ENCODE measurements at places on chromosomes 2 and 18.

GRCh38 chr2:12727641-12728040 lies 10.9 kb downstream of the TRIB2 start:
- no peak for DNase-seq

DNA sequence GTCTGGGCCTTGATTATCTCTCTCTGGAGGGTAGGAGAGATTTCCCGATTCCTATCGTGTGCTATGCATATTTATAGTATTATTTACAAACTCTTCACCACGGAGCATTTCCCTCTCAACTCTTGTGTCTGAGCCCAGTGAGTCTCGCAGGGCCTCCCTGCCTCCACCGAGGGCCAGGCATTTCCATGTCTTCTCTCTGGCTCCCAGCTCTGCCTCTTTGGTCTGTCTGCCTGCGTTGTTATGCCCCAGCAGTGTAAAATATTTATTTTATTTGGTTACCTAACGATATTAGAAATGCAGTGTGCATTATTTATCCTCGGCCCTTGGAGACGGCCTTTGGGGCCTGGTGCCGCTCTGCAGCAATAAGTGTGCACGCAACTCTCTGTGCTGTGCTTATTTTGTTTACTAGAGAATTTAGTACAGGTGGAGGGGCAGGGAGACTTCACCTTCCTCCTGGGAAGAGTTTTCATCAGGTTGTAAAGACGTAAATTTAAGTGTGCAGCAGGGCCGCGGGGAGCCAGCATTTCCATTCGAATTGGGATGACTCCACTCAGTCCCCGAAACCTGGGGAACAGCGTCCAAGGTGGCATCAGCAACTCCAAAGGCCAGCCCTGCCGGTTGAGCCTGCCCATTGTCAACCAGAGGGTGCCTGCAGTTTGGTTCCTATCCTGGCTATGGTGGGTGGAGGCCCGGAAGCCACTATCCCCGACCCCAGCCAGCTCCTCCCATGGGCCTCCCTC lies 100.2 kb downstream of the PTGR3 start:
- no peak for DNase-seq

DNA sequence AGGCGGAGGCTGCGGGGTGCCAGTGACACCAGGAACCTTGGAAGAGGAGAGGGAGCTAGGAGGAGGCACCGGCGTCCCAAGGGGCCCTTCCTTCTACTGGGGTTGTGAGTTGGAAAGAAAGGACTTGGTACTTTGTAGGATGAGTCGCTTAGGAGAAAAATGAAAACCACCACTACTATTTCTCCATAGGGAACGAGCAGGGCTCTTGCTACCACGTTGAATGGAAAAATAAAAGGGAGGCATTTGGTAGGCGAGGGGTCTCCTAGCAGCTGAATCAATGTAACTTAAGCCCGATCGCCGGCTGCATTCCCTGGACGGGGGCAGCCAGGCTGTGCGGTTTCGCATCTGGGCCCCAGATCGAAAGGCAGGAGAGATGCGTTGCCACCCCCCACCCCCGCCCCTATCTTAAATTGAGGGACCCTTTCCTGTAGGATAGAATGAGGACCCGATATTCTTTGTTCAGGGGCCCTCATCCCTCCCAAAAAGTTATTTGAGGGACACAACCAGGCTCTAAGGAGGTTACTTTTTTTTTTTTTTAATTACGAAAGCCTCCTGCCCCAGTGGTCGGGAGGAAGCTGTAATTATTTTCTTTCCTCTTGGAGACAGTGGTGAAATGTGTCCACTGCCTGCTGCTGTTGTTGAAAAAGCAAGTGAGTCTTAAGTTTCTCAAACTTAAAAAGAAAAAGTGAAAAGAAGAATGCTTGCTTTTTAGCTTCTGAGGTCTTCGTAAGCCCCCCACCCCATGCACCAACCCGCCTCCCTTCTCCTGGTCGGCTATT lies 1.3 kb downstream of the IGFBP2 start:
- DNase-seq = no peak

GRCh38 chr2:54879598-54880332 lies 156.3 kb downstream of the EML6 start:
- DNase-seq = no peak

Measured in RWPE1 (cell line).